ENCODE measurements at places on chromosomes 16 and 17.

DNA sequence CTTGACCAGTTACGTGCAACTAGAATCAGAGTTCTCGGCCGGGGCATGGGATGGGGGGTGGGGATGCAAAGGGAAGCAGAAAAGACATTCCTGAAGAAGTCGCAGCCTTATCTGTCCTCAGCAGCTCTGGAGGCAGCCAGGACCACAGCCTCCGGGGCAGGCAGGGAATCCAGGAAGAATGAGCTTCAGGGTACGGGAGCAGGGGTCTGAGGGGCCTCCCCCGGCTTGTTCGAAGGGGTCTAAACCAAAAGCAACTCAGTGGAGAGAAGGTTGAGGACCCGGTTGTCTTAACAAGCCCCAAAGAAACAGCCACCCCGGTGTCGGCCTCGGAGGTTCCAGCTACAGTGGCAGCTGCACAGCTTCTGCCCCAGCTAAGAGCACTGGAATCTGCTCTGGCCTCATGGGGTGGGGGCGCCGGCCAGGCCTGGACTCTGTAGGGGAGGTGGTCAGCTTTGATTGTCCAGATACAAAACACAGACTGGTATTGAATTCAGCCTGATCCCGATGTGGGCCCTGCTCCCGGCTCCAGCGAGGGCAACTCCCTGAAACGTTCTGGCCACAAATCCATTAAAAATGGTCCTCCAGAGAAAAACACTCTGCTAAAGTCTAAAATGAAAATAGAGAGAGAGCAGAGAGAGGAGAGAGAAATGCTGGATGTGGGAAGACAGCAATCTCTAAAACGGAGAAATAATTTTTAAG lies 7.7 kb downstream of the HOXB4 start:
- DNase-seq = no peak

GRCh38 chr16:3051494-3051893 lies 5.1 kb downstream of the MMP25 start:
- no peak for DNase-seq

DNA sequence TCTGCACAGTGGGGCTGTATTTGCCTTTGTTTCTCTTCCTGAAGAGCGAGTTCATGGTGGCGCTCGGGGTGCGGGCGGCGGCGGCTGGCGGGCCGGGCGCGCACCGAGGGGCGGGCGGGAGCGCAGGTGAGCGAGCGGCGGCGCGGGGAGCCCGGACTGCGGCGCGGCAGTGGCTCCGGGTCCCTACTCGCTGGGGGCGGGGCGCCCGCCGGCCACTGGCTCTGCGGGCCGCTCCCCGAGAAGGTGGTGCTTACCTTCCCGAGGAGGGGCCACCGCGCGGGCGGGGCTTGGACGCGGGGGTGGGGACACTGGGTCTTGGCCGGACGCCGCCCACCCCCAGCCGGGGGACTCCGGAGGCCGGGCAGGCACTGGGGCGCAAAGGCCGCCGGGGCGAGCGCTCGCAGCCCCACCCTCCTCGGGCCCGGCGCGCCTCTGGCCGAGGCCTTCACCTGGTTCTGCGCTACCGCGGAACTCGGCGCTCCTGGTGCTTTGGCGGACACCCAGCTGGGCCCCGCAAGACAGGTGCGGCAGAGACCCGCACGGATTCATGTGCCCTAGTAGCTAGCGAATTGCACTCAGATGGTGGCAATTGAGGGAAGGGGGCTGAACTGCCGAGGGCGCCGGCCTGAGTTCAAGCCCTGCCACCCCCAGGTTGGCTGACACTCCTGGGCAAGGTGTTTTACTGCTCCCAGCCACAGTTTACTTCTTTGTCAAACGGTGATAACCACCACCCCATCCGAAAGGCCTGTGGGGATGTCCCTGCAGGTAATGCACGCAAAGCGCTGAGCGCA lies at the start of gene PPL:
Gene PPL, minus strand, starts transcription at position 158 of the 791 bp plus-strand sequence. Its CDS starts 103 bp downstream, at position 55.
- no peak for DNase-seq

DNA sequence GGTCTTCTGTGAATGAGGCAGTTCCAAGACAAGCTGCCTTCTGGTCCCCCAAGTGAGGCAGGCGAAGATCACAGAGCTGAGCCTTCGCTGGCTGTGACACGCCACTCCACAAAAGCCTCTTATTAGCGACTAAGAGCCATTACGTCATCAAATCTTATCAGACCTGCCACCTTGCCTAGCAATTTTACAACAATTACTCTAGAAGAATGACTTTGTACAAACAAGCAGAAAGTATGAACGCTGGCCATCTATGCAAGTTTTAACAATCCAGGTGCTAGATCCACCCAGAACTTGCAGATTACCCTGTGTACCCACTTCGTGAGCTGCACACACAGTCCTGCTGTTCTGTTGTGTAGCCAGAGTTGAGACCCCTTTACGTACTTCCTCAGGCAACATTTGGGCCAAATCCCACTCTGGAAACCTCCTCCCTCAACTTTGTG lies 3.8 kb upstream of the ICAM2 start:
- DNase-seq = no peak

- no peak for DNase-seq
Measured at GRCh38 chr16:51624080-51624775, 473.2 kb upstream of the SALL1 start.

DNA sequence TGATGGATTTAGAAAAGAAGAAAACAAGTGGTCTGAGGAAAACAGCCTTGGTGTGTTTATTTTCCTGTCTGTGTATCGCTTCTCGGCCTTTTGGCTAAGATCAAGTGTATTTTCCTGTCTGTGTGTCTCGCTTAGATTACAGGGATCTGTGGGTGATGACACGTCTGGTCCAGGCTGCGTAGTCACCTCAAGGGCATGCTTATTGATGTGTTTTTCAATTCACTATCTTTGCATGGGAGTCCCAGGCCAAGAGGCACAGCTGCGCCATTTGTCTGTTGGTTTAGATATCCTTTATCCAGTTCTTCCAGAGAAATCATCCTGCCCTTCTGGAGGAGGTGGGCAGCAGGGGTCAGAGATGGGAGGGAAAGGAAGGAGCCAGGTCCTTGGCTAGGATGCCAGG lies 47.1 kb upstream of the STH start:
- DNase-seq = no peak

DNA sequence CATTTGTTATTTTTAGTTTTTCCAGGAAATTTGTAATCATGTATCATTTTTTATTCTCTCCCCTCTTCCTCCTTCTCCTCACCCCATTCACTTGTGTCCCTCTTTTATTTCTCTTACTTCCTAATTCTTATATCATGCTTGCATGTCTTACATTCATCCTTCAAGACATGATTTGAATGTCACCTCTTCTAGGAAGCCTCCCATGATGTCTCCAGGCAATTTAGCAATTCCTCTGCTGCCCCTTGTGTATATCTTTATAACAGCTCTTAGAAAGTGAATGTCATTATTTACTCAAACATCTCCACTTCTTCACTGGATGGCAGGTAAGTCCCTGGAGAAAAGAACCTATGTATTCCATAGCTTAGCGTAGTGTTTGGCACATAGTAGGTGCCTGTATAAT lies 7.8 kb downstream of the HNF1B start:
- no peak for DNase-seq

GRCh38 chr16:28218109-28218508 lies 6.3 kb upstream of the XPO6 start:
- DNase-seq = no peak

- no peak for DNase-seq
Measured at GRCh38 chr17:68053231-68054013, 17.9 kb downstream of the KPNA2 start.

GRCh38 chr16:81397879-81398520 lies 46.6 kb upstream of the CMIP start:
- DNase-seq = no peak

- no peak for DNase-seq
Measured at GRCh38 chr17:67401106-67401505, 24.0 kb downstream of the PITPNC1 start.

Data from SK-N-MC (cell line).